ENCODE measurements at places on chromosomes 1 and 21.

- peaks cover 7% of the 10 kb centered on the region for H3K4me1 ChIP-seq
- no peak overlapping the region for H3K27ac ChIP-seq
- H3K27me3 ChIP-seq, result no peaks in the 10 kb centered on the region
- H3K36me3 ChIP-seq, result no peaks in the 10 kb centered on the region
- no peak overlapping the region for H3K4me3 ChIP-seq
- no peak for DNase-seq
Observed at GRCh38 chr1:207248544-207249198, 72.8 kb upstream of the CD55 start.

DNA sequence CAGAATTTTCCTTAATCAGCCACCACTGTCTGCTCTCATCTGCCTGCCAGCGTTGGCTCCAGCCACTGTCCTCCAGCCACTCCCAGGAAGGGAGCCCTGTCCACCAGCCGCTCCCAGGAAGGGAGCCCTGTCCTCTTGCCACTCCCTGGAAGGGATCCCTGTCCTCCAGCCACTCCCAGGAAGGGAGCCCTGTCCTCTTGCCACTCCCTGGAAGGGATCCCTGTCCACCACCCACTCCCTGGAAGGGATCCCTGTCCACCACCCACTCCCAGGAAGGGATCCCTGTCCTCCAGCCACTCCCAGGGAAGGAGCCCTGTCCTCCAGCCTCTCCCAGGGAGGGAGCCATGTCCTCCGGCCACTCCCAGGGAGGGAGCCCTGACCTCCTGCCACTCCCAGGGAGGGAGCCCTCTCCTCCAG is 726.5 kb downstream of the PTPRU start:
- H3K27ac ChIP-seq, result no peak overlapping the region
- H3K4me1 ChIP-seq, result no peaks in the 10 kb centered on the region

DNA sequence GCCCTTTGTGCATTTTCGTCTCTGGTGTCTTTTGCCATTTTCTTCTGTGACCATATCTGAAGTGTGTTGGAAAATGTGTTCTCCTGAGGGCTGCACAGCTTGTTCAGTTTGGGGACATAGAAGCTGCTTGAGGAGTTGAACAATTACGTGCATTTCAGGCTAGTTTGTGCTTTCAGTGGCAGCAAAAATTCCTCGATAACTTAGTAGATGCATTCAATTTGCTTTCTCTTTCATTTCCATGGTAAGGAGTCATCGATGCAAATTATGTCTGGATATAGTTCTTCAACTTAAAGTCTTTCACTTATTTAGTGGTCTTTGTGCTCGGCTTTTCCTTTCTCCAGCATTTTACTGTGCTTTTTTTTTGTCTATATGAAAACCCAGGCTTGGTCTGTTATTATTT is 441.5 kb downstream of the PLA2G4A start:
- no peak overlapping the region for H3K4me3 ChIP-seq
- DNase-seq, result no peak
- H3K4me1 ChIP-seq, result no peaks in the 10 kb centered on the region
- H3K27ac ChIP-seq, result no peak overlapping the region
- H3K36me3 ChIP-seq, result no peaks in the 10 kb centered on the region
- H3K27me3 ChIP-seq, result no peaks in the 10 kb centered on the region

DNA sequence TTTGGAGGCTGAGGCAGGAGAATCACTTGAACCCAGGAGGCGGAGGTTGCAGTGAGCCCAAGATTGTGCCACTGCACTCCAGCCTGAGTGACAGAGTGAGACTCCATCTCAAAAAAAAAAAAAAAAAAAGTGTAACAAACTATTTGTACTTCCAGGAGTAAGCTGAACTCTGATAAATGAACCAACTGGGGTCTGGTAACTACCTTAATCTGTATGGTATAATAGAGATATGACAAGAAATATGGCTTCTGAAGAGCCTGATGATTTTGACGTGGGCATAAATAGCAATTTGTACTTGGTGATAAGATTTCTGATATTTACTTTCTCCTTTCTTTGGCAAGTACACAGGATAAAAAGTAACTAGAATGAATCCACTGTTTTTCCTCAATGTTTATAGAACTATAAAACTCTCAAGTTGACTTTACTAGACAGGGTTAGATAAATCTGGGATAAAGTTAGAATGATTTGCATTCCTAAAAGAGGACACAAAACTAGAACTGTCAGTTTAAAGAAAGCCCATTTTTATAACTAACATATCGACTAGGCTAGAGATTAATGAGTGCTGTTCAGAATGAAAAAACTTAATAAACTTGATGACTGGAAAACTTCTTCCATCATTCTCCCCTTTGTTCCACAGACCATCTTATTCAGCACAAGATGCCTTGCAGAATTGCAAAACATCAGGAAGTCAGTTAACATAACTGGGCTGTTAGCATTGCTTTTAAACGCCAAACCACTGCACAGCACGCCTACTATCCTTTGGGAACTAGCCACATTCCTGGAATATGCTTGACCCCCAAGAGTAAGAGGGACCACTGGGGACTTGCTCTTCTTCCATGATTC is 51.5 kb upstream of the EDARADD start:
- H3K4me1 ChIP-seq, result no peaks in the 10 kb centered on the region
- H3K36me3 ChIP-seq, result no peaks in the 10 kb centered on the region
- DNase-seq, result no peak
- H3K4me3 ChIP-seq, result no peak overlapping the region
- no peaks in the 10 kb centered on the region for H3K27me3 ChIP-seq
- no peak overlapping the region for H3K27ac ChIP-seq

- peak overlapping the region; percentile 53 for H3K4me3 ChIP-seq
- no peaks in the 10 kb centered on the region for H3K36me3 ChIP-seq
- H3K27me3 ChIP-seq, result no peaks in the 10 kb centered on the region
Observed at GRCh38 chr21:44816761-44817505, 929 bp downstream of the SUMO3 start.

DNA sequence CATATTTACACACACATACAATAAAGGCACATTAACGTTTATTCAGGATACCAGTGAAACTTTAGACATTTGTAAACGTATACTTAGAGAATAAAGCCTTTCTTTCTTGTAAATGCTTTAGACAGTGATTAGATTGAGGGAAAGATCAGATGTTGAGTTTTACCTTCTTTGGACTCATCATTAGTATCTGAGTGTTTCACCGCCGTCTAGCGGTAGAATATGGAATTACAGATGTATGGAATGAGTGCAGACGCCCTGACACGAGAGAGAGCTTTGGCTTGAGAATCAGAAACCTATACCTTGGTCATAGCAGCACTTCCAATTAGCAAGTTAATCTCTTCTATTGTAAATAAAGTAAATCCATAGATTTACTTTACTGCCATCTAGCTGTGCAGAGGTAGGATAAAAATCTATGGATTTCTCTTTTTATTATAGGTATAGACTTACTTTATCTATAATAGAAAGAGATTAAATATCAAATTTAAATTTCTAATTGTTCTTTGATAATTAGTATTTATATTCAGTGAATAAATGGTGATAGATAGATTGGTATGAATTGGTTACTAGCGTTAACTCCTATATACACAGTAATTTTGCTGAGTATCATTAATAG is 12.6 kb downstream of the FLG2 start:
- H3K27ac ChIP-seq, result no peak overlapping the region
- no peak overlapping the region for H3K4me3 ChIP-seq
- H3K36me3 ChIP-seq, result no peaks in the 10 kb centered on the region
- no peaks in the 10 kb centered on the region for H3K27me3 ChIP-seq
- peak; percentile 65 for DNase-seq

GRCh38 chr21:25234857-25235801 is 372.2 kb downstream of the MRPL39 start:
- H3K27me3 ChIP-seq, result no peaks in the 10 kb centered on the region
- no peaks in the 10 kb centered on the region for H3K4me1 ChIP-seq
- no peak overlapping the region for H3K4me3 ChIP-seq
- no peak overlapping the region for H3K27ac ChIP-seq

DNA sequence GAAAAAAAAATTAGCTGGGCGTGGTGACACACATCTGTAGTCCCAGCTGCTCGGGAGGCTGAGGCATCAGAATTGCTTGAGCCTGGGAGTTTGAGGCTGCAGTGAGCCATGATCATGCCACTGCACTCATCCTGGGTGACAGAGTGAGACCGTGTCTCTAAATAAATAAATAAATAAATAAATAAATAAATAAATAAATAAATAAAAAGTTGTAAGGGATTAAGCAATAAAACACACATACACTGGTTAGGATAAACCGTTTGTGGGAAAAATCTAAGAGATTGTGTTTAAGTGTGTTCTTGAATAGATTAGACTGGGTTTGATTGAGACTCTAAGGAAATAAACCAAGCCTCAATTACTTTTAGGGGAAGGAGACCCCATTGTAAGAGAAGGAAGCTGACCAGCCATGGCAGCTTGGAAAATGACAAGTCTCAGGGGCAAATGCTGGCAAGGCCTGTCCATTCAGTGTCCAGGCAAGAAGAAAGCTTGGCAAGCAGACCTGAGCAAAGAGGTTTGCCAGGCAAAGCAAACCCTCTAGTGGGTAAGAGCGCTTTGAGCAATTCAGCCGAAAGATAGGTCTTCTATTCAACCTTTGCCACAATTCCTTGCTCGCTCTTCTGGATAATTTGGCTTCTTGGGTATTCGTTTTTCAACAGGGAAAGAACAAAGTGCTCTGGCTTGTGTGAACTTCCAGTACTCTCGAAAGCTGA is 106.9 kb upstream of the SERBP1 start:
- DNase-seq, result no peak
- no peaks in the 10 kb centered on the region for H3K27me3 ChIP-seq
- H3K36me3 ChIP-seq, result no peaks in the 10 kb centered on the region
- no peaks in the 10 kb centered on the region for H3K4me1 ChIP-seq
- no peak overlapping the region for H3K4me3 ChIP-seq
- no peak overlapping the region for H3K27ac ChIP-seq

- peaks cover 16% of the 10 kb centered on the region for H3K27me3 ChIP-seq
- H3K4me1 ChIP-seq, result peaks cover 9% of the 10 kb centered on the region
- no peak overlapping the region for H3K4me3 ChIP-seq
- no peak for DNase-seq
- no peak overlapping the region for H3K27ac ChIP-seq
Observed at GRCh38 chr1:200892546-200892945, 2.2 kb upstream of the INAVA start.

GRCh38 chr21:39984286-39984991 is 117.2 kb downstream of the PCP4 start:
- DNase-seq, result no peak
- H3K36me3 ChIP-seq, result no peaks in the 10 kb centered on the region
- no peak overlapping the region for H3K27ac ChIP-seq
- H3K4me3 ChIP-seq, result no peak overlapping the region

- no peak overlapping the region for H3K27ac ChIP-seq
- DNase-seq, result no peak
- no peak overlapping the region for H3K4me3 ChIP-seq
- H3K4me1 ChIP-seq, result no peaks in the 10 kb centered on the region
- H3K27me3 ChIP-seq, result no peaks in the 10 kb centered on the region
- no peaks in the 10 kb centered on the region for H3K36me3 ChIP-seq
Observed at GRCh38 chr1:159429074-159429861, 2.7 kb upstream of the OR10J4 start.

GRCh38 chr21:29366532-29366931 is 67.8 kb downstream of the BACH1 start:
- H3K4me1 ChIP-seq, result no peaks in the 10 kb centered on the region
- H3K36me3 ChIP-seq, result no peaks in the 10 kb centered on the region
- no peaks in the 10 kb centered on the region for H3K27me3 ChIP-seq
- DNase-seq, result no peak

DNA sequence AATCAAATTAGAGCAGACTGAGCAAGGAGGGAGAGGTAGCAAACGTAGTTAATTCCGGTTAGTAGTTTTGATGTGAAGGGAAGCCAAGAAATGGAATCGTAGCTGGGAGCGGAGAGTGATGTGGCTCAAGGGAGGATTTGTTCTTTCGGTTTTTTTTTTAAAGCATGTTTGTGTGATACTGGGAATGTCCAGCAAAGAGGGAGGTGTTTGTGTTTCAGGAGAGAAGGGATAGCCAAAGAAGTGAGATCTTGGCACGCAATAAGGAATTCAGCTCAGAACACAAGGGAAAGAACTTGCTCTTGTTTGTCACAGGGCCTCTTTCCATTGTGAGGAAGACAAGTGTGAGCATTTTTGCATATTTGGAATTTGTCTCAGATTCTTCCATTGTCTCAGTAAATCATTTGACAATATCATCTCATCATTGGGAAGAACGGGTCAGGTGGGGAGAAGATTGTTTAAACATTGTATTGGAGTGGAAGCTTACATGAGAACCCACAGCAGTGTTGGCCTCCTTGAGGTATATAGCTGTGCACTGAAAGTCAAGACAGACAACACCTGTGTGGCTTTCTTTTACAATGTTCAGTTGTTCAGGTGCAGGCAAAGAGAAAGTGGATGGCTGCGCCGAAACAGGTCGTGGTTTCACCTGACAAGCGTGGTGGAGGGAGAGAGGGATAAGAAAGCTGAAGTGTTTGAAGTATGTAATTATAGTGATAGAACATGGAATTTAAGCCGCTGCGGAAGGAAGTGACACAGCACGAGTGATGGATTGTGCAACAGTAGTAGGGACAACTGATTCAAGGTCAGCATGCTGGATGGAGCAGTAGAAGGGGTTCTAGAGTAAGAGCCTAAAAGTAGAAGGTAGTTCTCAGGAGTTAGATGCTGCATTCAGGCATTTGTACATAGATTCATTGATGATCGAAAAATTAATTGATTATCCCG is 25.4 kb downstream of the FMN2 start:
- no peak for DNase-seq
- no peak overlapping the region for H3K27ac ChIP-seq
- no peaks in the 10 kb centered on the region for H3K27me3 ChIP-seq
- H3K4me1 ChIP-seq, result no peaks in the 10 kb centered on the region
- no peak overlapping the region for H3K4me3 ChIP-seq

GRCh38 chr1:180131510-180131909 is 23.2 kb upstream of the QSOX1 start:
- no peaks in the 10 kb centered on the region for H3K4me1 ChIP-seq
- peak; percentile 59 for DNase-seq
- H3K4me3 ChIP-seq, result no peak overlapping the region
- H3K36me3 ChIP-seq, result no peaks in the 10 kb centered on the region

- H3K4me1 ChIP-seq, result peaks cover 12% of the 10 kb centered on the region
- H3K27me3 ChIP-seq, result no peaks in the 10 kb centered on the region
Observed at GRCh38 chr1:173050865-173051264, at the start of gene TNFSF18. Gene TNFSF18, minus strand, starts transcription at chr1:173050941. Its CDS starts 45 bp downstream, at chr1:173050896.

GRCh38 chr1:33081554-33082305 is 777 bp downstream of the AZIN2 start:
- no peaks in the 10 kb centered on the region for H3K27me3 ChIP-seq
- H3K4me3 ChIP-seq, result peak overlapping the region; percentile 13
- no peak overlapping the region for H3K27ac ChIP-seq
- H3K36me3 ChIP-seq, result no peaks in the 10 kb centered on the region
- DNase-seq, result no peak

DNA sequence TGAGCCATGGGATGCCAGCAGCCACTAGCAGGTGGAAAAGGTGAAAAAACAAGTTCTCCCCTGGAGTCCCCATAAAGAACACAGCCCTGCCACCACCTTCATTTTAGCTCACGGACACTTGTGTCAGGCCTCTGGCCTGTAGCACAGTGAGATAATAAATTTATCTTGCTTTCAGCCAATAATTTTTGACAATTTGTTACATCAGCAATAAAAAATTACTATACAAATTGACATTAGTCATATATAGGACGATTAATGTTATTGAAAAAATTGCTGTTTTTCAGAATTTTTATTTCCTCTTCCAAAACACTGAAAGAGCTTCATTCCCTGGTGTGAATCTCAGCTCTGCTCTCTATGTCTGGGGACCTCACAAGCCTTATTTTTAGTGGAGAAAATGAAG is 152.9 kb upstream of the ETV3 start:
- H3K4me1 ChIP-seq, result no peaks in the 10 kb centered on the region
- DNase-seq, result no peak
- no peak overlapping the region for H3K4me3 ChIP-seq
- no peaks in the 10 kb centered on the region for H3K36me3 ChIP-seq
- H3K27me3 ChIP-seq, result no peaks in the 10 kb centered on the region

GRCh38 chr1:173405834-173406233 is 71.3 kb upstream of the PRDX6 start:
- H3K36me3 ChIP-seq, result no peaks in the 10 kb centered on the region
- H3K27me3 ChIP-seq, result no peaks in the 10 kb centered on the region
- H3K4me1 ChIP-seq, result peaks cover 16% of the 10 kb centered on the region
- no peak overlapping the region for H3K4me3 ChIP-seq
- H3K27ac ChIP-seq, result no peak overlapping the region
